NCI-H2081 treated with DMSO at 0.1 percent for 48 hours (cell line): ENCODE measurements at places on chromosomes 5 and 9.

DNA sequence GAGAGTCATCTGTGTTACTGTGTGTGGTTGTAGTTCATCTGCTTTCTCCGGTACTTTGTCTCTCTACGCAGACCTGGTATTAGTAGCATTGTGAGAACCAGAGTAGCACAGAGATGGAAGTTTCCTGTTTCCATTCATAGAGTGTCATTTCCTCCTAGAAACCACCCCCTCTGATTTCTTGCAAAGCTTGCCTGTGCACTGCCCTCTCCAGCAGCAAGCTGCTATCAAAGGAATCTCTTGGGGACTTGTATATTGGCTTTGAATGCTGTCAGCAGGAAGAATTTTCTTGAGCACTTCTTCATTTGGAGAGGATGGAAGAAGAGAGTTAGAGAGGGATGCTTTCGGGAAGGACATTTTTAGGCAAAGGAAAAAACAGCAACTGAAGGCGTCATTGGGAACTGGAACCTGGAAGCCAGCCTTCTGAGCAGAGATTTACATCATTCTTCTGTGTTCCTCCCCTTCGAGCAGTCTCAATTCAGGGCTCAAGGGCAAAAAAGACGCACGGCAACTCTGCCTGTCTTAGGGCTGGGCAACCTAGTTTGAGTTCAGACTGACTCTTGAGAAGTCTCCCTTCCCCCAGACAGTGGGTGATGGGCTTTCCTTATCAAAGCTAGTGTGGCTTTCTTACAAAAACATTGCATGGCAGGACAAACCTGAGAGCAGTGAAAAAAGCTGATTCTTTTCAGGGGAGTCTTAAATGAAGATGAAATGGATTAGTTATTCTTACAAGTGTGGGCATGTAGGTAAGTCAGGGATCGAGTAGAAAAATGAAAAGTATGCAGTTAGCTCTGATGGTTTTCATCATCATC is 226.3 kb downstream of the AOPEP start:
- no peak for DNase-seq

- no peak for DNase-seq
Measured at GRCh38 chr9:34170237-34170991, 8.4 kb upstream of the UBAP1 start.

DNA sequence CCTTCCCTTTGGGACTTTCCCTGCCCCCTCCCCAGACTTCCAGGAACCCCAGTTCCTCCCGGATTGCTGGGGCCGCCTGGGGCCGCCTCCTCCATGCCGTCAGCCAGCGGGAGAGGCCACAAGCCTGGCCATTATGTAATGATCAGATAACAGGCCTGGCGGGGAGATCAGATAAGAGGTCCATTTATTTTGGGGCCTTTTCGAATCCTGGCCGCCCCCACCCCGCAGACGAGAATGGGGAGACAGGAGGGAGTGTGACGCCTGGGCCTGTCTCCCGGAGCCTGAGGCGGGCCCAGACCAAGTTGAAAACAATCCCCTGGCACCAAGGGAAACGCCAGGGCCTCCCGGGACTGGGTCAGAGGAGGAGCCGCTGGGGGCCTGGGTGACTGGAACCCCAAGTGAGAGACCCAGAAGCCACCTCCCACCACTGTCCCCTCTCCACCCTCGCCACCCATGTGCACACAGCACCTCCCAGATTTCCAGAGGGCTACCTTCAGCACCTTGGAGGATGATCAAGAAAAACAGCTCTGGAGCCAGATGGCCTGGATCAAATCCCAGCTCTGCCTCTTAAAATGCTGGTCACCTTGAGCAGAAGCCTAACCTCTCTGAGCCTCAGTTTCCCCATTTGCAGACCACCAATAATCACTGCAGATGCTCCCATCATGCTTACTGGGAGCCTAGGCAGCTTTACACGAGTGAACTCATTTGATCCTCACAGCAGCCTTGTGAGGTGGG is 7.8 kb downstream of the ENG start:
- no peak for DNase-seq

DNA sequence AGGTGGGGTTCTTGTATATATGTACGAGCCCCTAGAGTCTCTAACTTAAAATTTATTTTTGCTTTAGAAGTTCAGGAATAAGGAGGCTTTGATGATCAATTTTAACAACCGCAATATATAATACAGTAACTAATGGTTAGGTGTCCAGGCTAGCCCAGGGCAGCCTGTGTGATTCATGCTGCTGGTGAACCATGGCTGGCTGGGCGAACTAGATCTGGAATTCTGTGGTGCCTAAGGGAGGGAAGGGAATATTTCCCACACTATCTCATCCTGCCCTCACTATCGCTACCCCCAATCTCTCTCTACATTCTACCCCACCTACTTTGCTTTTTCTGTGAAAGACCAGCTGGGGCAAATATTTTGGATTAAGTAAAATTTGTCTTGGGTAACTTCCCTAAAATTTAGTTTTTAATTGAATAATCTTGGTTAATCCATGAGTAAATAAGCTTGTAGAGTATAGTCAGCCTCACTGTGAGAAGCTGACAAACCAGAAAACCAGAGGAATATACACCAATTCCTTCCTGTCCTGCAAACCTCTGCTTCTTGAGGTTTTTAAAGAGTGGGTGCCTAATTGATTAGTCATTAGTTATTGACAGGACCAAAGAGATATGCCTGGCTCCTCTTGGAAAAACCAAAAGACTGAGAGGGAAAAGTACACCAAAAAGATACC is 115.1 kb upstream of the CCDC152 start:
- DNase-seq, result no peak

- DNase-seq, result no peak
Measured at GRCh38 chr5:169696621-169697510, 59.8 kb downstream of the DOCK2 start.

DNA sequence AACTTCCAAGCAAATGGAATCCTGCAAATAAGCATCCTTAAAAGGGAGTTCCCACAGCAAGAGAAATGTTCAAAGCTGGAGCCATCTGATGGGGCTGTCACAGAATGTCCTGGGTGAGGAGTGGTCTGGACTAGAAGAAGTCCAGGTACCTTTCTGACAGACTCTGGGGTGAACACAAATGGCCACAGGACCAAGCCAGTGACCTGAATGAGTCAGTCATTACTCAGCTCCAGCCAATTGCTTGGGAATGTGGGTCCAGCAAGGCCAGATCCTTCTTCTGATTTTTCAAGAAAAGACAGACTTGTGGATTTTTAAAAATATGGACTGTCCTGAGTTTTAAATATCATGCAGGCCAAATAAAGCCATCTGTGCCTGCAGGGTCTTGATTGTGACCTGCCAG is 30.1 kb downstream of the GALNT10 start:
- DNase-seq, result no peak
